ENCODE measurements at places on chromosomes 16 and 17. TPM values are rescaled to one million over a fixed set of nuclear protein-coding genes. Genes with fewer than 3 reads are reported as not detected.

Gene CMIP
- 41.4 TPM for polyA plus RNA-seq

Gene ITGB3
- 5.7 TPM for polyA plus RNA-seq

DNA sequence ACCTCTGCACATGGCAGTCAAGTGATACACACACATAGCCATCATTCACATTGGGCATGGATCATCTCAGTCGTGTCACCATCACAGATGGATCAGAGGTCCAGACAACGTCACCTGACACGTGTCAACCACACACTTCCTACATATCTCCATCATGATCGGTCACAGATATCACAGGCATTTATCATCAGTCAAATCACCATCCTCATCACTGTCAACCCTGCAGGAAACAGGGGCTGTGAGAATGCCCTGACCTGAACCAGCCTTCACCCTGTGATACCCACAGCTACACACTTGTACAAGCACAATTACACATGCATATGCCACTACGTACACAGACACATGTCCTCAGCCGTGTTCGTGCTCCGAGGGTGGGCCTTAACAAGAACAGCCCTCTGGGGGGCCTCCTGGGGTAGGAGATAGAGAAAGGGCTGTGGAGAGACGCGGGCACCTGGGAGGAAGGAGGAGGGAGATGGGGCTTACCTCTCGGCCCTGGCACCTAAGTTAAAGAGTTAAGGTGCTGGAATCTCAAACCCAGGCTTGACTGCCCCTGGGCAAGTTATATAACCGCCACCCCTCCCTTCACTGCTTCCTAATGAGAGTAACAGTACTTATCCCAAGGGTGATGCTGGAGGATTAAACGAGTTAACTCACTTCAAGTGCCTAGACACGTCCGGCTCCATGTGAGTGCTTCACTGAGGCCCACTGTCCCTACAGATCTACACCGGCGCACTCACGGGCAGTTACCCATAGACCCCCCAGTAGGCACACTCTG is 1.1 kb downstream of the SLC12A4 start:
- peaks cover 2% of the 10 kb centered on the region for H3K36me3 ChIP-seq
- peak overlapping the region; percentile 94 for H3K27ac ChIP-seq
- peak overlapping the region; percentile 88 for H3K4me3 ChIP-seq
- no peaks in the 10 kb centered on the region for H3K27me3 ChIP-seq
- H3K4me1 ChIP-seq: peaks cover 27% of the 10 kb centered on the region

- peaks cover 18% of the 10 kb centered on the region for H3K4me1 ChIP-seq
- peak; percentile 97 for DNase-seq
- H3K36me3 ChIP-seq: no peaks in the 10 kb centered on the region
- H3K27me3 ChIP-seq: no peaks in the 10 kb centered on the region
- H3K27ac ChIP-seq: no peak overlapping the region
- H3K4me3 ChIP-seq: no peak overlapping the region
These were observed 43.9 kb upstream of the TNRC6C start for GRCh38 chr17:77914385-77915254.

GRCh38 chr17:35433075-35433894 is 985 bp upstream of the SLFN12 start:
- H3K27me3 ChIP-seq: no peaks in the 10 kb centered on the region
- DNase-seq: peak; percentile 96
- H3K36me3 ChIP-seq: no peaks in the 10 kb centered on the region
- peak overlapping the region; percentile 74 for H3K27ac ChIP-seq

- H3K4me3 ChIP-seq: no peak overlapping the region
- H3K4me1 ChIP-seq: peaks cover 29% of the 10 kb centered on the region
- DNase-seq: peak; percentile 99
- H3K27me3 ChIP-seq: no peaks in the 10 kb centered on the region
- peak overlapping the region; percentile 27 for H3K27ac ChIP-seq
These were observed 797 bp downstream of the PRCD start for GRCh38 chr17:76540381-76541300.

GRCh38 chr16:56607109-56607618 is 1.2 kb upstream of the MT2A start:
- H3K27me3 ChIP-seq: no peaks in the 10 kb centered on the region
- H3K4me1 ChIP-seq: peaks cover 55% of the 10 kb centered on the region
- no peak overlapping the region for H3K4me3 ChIP-seq
- no peaks in the 10 kb centered on the region for H3K36me3 ChIP-seq
- peak; percentile 92 for DNase-seq
